T-helper 2 cell (primary cell): ENCODE measurements at places on chromosomes 4 and X.
A peak's percentile ranks its signal among the peaks of the same experiment; 100 is the strongest.

GRCh38 chr4:46958742-46959488 lies 34.5 kb downstream of the GABRA4 start:
- no peak for DNase-seq

DNA sequence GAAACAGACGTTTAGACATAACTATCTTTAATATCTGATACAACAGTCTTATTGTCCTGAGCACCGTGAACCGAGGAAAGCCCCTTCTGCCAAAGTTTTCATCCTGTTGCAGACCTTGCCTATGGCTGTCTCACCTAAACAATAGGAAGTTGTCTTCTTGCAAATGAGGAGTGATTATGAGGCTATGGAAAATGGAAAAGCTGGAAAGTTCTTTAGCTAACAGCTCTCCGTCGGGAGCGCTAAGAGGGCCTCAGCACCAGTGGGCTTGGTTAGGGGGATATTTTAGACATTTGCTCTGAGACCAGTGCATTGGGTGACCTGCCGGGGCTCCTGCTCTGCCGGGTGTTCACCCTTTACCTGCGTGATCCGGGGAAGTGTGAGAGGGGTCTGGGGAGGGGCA lies 28.4 kb downstream of the TMEM131L start:
- DNase-seq: no peak

DNA sequence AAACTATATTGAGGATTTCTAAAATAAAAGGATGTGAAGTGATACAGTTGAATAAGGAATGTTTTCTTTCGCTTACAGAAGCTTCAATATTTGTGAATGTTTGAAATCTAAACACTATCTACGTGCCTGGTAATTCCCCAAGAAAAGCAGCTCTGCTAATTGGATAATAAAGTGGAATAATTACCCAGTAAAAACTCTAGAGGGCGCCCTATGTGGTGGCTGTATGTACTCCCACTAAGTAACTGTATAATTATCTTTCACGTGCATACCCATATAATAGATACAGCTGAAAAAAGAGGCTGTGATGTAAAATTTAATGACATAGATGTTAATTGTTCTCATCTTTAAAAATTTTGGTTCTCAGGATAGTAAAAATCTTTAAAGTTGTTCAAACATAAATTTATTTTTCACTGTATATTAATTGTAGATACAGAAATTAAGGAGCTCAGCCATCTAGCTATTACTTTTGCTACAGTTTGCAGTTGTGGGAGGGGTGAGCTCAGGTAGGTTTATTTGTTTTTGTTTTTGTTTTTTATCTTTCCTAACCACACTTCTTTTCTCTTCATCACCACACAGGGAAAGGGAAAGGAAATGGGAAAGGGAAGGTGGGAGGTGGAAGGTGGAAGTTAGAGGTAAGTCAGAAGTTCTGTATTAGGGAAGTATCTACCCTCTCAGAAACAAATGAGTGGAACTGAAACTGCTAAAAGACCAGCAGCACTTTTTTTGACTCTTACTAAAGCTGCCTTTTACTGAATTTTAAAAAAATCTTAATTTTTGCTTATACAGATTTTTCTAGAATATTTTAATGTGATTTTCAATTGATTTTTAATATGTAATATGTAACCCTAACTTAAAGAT lies 151.7 kb upstream of the RPS6KA6 start:
- DNase-seq: no peak

DNA sequence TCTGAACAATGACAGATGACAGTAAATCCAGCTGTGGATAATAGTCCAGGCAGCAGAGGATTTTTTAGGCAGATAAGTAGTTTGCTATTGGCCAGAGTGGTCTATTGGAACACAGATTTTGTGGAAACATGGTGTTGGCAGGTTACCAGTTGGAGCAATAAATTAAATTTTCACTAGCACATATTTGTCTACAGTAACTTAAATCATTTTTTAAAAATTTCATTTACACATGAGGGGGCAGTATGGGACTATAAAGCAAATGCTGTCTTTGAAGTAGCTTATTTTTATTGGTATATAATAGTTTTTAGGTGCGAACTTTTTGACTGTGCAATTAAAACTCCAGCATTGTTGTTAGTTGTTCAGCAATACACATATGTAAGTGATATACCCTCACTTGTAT lies 289.8 kb downstream of the ARHGAP10 start:
- DNase-seq: no peak

GRCh38 chr4:112093636-112094202 lies 51.5 kb upstream of the FAM241A start:
- DNase-seq: no peak

GRCh38 chrX:23901060-23901459 lies 6.7 kb downstream of the APOO start:
- peak; percentile 33 for DNase-seq

DNA sequence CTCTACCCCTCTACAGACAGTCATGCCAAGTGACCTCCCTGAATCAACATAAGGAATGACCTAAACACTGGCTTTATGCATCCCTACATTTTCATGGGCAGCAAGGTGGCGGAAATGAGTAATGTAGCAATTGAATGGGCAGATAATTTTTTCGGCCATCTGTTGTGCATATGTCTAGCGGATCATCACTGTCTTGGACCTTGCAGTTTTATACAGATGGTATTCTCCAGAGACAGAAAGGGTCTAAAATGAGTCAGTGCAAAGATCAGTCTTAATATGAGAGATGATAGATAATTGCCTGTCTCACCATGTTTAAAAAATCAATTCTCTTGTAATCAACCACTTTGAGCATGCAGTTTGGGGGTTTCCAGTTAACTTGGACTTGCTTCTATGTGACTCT lies 177.3 kb upstream of the DKK2 start:
- DNase-seq: no peak

DNA sequence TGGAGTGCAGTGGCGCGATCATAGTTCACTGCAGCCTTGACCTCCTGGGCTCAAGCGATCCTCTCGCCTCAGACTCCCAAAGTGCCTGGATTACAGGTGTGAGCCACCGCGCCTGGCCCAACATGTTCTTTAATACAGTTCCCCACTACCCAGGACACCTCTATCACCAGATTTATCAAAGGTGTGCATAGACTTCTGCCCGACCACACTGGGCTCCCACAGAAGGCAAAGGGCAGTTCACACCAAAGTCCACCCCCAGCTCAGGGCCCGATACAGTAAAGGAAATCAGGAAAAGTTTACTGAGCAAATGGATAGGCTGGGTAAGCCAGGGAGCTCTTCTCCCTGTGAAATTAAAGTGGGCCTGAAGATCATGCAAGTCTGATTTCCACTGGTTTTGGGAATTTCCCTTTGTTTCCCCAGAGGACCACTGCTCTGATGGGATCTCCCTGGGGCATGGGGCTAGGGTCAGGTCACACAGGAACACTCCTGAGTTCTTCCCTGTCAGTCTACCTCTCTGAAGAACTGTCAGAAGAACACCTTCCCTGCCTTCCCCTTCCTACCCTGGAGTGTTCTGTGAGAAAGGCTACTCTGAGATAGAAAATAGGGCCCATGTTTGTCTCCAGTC lies 17.7 kb upstream of the PIM2 start:
- DNase-seq: no peak

DNA sequence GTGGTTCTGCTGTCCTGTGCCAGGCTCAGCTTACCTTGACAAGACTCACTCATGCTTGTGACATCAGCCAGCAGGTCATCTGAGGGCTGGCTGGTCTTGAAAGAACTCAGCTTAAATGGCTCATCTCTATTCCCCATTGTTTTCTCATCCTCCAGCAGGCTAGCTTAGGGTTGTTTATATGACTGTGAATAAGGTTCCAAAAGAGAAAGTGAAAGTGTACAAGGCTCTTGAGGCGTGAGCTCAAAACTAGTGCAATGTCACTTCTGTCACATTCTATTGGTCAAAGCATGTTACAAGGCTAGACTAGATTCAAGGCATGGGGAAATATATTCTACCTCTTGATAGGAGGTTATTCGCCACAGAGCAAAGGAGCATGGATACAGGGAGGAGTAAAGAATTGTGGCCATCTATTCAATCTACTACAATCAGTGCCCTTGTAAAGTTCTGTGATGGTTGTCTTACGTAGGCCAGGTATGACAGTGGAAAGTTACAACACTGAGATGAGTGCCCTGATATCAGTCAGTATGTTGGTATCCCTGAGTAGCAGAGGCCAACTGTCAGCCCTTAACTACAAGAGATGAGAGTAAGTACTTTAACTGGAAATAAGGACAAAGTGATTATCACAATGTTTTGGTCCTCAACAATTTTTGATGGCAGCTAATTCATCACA lies 19.8 kb upstream of the TMLHE start:
- no peak for DNase-seq

DNA sequence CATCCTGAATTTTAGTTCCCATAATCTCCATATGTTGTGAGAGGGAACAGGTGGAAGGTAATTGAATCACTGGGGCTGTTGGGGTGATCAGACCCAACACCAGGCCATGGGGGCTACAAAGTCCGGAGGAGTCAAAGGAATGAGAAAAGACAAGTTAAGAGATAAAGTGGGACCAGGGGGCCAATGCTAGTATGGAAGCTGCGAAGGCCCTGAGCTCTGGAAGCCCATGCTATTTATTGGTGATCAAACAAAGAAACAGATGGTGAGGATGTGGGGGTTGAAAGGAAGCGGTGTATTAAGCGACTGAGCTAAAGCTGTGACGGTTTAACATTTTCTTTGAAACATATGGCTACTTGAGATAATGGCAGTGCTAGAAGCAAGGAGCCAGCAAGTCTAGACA lies 132.8 kb downstream of the PDGFC start:
- DNase-seq: no peak

DNA sequence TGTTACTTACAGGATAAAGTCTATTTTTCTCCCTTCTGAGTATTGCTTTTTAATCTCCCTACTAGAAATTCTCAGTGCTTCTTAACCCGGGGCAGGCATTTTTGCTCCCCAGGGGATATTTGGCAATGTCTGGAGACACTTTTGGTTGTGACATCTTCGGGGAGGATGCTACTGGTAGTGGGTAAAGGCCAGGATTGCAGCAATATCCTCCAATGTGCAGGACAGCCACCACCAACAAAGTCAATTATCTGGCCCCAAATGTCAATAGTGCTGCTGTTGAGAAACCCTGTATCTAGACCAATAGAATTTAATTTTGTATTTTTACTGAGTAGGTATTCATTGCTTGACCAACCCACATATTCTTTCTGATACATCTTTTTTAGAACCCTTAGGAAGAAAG lies 669.5 kb upstream of the MAGEB2 start:
- no peak for DNase-seq

DNA sequence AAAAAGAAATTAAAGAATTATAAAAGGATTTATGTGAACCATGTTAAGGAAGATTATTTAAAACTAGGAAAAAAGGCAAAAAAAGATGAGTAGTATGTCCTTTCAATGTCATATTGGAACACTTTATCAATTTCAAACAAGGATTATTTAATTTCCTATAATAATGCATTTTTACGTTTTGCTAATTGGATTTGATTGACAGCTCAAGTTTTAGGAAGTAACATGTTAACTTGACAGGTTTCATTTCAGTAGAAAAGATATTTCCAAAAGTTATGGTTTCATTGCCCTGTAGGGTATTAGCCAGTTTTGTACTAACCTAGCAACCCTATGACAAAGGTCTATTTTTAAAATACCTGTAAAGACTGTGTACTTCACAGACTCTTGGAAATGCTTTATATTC lies 379.6 kb upstream of the ZFP42 start:
- DNase-seq: no peak

GRCh38 chrX:18377796-18378195 lies 23.3 kb upstream of the SCML2 start:
- DNase-seq: no peak

GRCh38 chr4:26803211-26803861 lies 57.3 kb upstream of the STIM2 start:
- no peak for DNase-seq

DNA sequence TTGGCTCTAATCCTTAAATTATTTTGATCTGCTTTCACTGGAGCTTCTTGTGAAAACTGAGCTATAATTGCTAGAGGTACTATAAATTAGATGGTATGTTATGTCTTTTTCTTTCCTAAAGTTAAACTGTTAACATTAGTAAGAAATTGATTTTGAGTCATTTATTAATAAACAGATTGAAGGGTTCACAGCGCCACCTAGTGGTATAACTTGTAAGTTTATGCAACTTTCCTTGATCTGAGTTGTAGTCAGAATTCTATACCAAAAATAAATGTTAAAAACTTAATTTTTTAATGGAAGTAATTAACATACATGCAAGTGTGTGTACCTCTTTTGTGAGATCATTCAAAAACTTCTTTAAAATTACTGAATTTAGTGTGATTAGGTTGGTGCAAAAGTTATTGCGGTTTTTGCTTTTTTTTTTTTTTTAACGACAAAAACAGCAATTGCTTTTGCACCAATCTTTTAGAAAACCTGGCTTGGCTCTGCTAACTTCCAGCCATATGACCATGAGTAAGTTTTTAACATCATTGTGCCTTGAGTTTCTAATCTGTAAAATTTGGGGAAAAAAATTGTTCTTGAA lies 151.5 kb downstream of the CENPC start:
- DNase-seq: no peak

DNA sequence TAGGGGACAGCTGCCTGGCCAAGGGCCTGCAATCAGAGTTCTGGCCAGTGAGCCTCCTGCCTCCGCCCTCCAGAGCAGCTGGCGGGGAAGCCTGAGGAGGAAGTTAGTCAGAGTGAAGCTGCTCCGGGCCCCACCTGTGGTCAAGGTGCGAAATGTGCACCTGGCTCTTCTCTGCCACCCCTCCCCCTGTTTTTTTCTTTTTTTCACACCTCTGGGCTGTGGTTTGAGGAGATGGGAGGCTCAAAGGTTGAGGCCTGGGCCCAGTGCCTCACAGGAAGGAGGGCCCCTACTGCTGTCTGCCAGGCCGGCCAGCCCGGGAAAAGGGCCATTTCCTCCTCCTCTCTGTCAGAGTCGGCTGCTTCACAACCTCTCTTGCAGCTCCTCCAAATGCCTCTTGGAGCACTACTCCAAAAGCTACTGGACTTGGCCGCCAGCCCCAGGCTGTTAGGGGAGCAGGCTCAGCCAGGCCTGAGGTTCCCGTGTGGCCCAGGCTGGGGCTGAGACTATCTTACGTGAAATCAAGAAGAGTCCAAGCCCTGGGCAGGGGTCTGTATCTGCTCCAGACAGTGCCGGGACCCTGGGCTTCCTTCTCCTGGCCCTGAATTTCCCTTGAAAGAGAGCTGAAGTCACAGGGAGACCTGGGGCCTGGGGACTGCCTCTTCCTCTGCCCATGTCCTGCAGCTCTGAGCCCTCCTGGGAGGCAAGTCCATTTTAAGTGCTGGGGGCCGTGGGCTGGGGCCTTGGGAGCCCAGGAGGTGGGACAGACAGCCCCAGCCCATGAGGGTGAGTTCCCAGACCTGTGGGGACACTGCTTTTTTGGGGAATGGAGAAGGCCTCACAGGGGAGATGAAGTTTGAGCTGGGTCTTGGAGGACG lies 4.5 kb upstream of the CXCR3 start:
- peak; percentile 90 for DNase-seq
